Heart right ventricle (tissue), 16 donors: ENCODE measurements at places on chromosomes 2 and 18. TPM values are rescaled to one million over a fixed set of nuclear protein-coding genes. Genes with fewer than 3 reads are reported as not detected.
A peak's percentile ranks its signal among the peaks of the same experiment; 100 is the strongest.

GRCh38 chr2:159561786-159562185 is 54.6 kb downstream of the BAZ2B start:
- DNase-seq, result no peak

- DNase-seq, result no peak
Observed at GRCh38 chr2:218006741-218007140, 3.9 kb upstream of the TNS1 start.

DNA sequence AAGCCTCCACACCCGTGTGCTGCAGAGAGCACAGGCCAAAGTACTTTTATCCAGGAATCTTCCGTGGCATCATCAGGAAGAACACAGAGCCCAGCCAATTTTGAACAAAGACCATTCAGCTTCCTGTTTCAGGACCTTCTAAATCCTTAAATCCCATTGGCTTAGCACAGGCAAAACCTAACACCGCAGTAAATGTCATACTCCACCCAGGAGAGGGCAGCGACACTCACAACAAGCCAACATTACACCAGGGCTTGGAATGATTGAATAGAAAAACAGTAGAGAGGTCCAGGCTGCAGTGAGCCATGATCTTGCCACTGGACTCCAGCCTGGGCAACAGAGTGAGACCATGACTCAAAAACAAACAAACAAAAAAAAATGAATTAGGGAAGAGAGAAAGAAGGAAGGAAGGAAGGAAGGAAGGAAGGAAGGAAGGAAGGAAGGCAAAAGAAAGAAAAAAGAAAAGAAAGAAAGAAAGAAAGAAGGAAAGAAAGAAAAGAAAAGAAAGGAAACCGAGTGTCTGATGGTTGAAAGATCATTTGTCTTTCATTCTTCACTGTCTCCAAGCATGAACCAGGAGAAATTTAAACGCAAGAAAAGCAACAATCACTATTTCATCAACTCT is 144.6 kb upstream of the SATB2 start:
- no peak for DNase-seq

- DNase-seq, result no peak
Observed at GRCh38 chr2:106537791-106538191, 50.6 kb downstream of the CD8B2 start.

DNA sequence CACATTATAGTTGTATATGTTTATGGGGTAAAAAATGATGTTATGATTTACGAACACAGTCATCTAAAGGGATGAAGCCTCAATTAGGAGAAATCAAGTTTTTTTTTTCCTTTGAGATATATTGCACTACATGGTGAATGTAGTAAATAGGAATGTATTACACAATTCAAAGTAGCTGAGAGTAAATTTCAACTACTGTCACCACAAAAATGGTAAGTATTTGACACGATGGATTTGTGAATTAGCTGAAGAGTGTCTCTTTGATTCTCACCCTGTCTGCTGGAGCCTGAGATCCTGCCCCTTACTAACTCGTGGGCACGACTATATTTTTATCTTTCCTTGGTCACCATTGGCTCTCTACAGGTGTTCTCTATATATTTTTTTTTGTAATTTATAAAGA is 540.4 kb upstream of the DSEL start:
- no peak for DNase-seq

GRCh38 chr2:153386481-153386897 is 92.1 kb downstream of the RPRM start:
- DNase-seq, result no peak

DNA sequence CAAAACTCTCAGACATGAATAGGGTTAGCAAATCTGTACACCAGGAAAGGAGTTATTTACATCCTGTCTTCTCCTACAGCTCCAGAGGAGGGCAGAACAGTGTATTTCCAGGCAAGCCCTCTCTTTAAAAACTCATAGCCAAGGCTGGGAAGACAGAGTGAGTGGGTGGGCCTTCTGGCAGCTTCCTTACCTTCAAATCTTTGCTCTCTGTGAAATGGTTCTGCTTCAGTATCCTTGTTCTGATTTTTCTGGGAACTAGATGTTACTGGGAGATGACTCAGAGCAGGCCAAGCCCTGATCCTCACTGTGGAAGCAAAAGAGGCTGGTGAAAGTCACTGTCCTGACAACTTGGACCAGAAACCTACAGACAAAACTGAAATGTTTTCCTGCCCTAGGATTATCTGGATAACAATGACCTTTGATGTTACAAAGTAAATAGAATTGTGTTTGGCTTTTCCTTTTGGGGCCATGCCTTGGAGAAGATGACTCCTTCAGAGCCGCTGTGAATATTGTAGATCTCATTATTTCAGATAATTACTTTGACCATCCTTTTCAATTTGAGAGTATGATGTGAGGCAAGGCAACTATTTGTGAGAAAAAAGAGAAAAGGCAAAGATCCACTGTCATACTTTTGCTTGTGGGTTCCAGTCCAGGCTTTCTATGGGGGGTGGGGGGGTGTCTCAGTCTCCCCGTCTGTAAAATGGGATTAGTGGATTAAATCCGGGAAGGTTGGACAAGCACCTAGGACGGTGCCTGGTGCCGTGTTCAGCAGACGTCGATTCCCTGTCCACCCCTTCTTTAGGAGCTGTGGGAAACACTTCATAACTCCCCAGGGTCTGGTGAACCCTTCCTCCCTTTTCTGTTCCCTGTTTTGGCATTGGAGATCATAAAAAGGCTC is 644 bp upstream of the QPCT start:
- DNase-seq, result no peak

GRCh38 chr18:62625019-62625418 is 90.3 kb upstream of the PHLPP1 start:
- no peak for DNase-seq

- DNase-seq, result no peak
Observed at GRCh38 chr2:211204456-211204855, 648.1 kb downstream of the CPS1 start.

DNA sequence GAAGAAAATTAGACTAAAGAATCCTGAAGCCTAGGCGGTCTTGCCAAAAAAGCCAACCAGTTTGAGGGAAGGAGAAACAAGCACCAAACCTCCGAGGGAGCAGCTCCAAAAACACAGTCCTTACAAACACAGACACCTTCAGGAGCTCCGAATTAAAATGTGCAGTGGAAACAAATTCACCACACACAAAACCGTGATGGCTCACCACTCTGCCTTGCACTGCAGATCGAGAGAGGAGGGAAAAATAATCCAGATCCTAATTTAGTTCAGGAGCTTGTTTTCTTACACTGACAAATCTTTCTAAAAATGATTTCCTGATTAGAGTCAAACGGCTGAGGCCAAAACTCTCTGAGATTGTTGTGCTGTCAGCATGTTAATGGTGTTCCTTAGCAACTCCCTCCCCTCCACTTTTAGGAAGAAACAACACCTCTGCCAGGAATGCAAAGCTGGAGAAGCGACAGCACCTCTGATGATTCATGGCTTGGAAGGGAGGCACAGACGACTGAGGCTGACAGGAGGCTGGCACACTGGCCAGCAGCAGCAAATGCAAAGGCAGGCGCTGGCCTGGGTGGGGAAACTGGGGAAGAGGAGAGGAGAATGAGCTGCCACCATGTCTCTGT is 249.4 kb upstream of the KLHL29 start:
- peak; percentile 14 for DNase-seq

GRCh38 chr2:225691711-225692110 is 292.2 kb downstream of the NYAP2 start:
- DNase-seq, result no peak

DNA sequence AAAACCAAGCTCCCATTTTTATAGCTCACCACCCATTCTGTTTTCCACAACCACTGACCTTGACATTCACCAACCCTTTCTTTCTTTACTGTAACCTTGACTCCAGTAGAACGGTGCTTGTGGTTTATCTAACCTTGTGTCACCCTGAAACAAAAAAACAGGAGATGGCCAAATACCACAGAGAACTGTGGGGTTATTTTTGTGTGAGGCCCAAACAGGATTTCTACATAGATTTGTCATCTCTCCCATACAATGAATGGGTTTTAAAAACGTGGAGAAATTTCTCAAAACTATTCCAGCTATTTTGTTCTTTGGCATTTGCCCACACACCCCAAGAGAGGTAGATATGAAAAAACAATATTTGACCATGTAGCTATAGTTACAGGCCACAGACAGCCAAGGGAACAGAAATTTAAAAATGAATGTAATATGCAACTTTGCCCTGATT is 231.3 kb upstream of the TANK start:
- no peak for DNase-seq

DNA sequence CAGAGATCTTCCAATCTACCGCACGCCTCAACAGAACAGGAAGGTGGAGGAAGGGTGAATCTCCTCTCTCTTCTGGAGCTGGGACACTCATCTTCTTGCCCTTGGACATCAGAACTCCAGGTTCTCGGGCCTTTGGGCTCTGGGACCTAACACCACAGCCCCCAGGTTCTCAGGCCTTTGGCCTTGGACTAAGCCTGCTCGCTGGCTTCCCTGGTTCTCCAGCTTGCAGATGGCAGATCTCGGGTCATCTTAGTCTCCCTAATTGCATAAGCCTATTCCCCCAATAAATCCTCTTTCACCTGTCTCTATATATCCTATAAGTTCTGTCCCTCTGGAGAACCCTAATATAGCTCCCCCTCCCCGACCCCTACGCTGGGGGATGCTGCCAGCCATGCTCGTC is 14.8 kb downstream of the HS6ST1 start:
- DNase-seq, result no peak

GRCh38 chr18:13804305-13804704 is 19.6 kb upstream of the MC5R start:
- DNase-seq, result no peak

DNA sequence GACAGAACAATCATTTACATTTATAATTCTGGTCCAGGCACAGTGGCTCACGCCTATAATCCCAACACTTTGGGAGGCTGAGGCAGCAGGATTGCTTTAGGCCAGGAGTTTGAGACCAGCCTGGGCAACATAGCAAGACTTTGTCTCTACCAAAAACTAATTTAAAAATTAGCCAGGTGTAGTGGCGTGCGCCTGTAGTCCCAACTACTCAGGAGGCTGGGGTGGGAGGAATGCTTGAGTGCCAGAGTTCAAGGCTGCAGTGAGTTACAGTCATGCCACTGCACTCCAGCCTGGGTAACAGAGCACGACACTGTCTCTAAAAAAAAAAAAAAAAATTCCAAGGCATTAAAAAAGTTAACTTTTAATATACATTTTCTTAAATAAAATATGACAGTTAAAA is 88.1 kb downstream of the PLEKHM3 start:
- DNase-seq, result no peak

DNA sequence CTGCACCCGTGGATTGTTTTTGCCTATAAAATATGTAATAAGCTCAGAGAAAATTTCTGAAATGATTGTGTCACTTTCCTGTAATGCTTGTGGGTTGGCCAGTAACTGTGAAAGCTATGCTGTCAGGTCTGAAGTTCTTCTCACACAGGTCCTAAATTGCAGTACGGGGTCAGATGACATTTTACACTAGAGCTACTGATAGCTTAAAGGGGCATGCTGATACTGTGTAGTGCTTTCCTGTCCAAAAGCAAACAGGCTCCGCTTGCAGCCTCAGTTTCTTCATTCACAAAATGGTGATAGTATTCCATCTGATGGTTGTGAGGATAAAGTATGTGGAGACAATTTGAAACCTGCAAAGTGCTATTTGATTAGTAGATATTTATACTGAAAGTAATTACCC is 7.6 kb upstream of the FARSB start:
- DNase-seq, result no peak

- DNase-seq, result no peak
Observed at GRCh38 chr2:191697870-191698269, 19.9 kb downstream of the NABP1 start.

GRCh38 chr2:42117923-42118753 is 51.0 kb upstream of the EML4 start:
- no peak for DNase-seq

Gene CFAP65
- not detected for polyA plus RNA-seq

Gene FRZB
- polyA plus RNA-seq, result 2.6 TPM

Gene NT5DC4
- polyA plus RNA-seq, result not detected

Gene COL4A3
- 0.91 TPM for polyA plus RNA-seq

Gene STEAP3
- polyA plus RNA-seq, result 5.8 TPM

Gene LDLRAD4
- polyA plus RNA-seq, result 12.1 TPM

Gene MEP1B
- polyA plus RNA-seq, result not detected

Gene CNRIP1
- 10.5 TPM for polyA plus RNA-seq

Gene SRD5A2
- polyA plus RNA-seq, result under 0.01 TPM

Gene TMEM17
- polyA plus RNA-seq, result 0.93 TPM

Gene IHH
- polyA plus RNA-seq, result not detected

Gene LPIN1
- polyA plus RNA-seq, result 18.9 TPM
